ENCODE measurements at places on chromosomes 13 and 19. TPM values are rescaled to one million over a fixed set of nuclear protein-coding genes. Genes with fewer than 3 reads are reported as not detected.

DNA sequence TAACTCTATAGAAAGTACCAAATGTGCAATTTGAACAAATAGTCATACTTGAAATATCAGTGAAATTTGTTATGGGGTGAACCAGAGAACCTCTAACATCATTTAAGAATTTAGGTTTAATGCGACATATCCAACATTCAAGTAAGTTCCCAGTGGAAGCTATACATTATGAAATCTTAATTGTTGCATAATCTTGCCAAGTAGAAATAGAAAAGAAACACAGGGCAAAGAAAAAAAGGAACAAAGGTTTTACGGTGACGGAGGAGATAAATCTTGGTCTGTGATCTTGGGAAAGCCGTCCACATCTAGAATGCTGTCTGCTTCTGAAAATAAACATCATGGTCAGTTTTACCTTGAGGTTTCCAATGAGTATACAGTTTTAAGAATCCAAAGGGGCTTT is 445.7 kb downstream of the RFC3 start:
- H3K27ac ChIP-seq, result no peak overlapping the region
- H3K36me3 ChIP-seq, result no peaks in the 10 kb centered on the region
- H3K27me3 ChIP-seq, result no peaks in the 10 kb centered on the region

GRCh38 chr19:6723108-6723618 is 2.7 kb upstream of the C3 start:
- H3K27me3 ChIP-seq, result no peaks in the 10 kb centered on the region
- H3K4me3 ChIP-seq, result no peak overlapping the region
- peak overlapping the region; percentile 17 for H3K27ac ChIP-seq
- no peak for DNase-seq
- H3K36me3 ChIP-seq, result no peaks in the 10 kb centered on the region
- H3K4me1 ChIP-seq, result no peaks in the 10 kb centered on the region

GRCh38 chr19:54644056-54644455 is 13.8 kb downstream of the LILRB1 start:
- no peaks in the 10 kb centered on the region for H3K27me3 ChIP-seq
- no peak overlapping the region for H3K4me3 ChIP-seq
- DNase-seq, result peak; percentile 49
- no peaks in the 10 kb centered on the region for H3K36me3 ChIP-seq

DNA sequence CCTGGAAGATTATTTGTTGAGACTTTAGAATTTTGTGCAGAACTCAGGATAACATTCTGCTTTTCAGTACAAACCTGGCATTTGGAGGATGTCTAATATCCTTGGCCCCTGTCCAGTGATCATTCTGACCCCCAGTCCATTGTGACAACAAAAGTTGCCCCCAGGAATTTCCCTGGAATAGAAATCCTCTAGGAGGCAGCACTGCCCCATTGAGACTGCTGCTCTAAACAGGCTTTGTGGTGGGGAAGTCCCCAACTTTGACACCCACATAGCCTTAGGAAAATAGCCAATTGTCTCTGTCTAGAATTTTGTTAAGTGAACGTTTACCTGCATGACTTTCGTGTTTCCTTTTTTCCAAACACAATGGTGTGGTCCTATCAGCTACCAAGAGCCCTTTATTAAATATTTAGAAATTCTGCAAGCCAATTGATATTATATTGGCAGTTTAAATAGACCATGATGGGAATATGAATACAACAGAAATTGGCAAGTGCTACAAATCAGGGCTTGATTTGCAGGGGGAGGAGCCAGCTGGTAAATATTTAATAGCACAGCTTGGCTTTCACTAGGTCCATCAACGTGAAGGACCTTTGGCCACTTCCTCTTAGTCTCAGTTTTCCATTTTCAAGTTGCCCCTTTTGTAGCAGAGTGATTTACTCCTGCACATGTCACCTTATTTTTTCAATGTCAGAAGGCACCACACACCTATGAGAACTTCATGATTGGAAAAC is 451.7 kb downstream of the EFNB2 start:
- H3K27ac ChIP-seq, result peak overlapping the region; percentile 32
- no peak overlapping the region for H3K4me3 ChIP-seq
- no peaks in the 10 kb centered on the region for H3K36me3 ChIP-seq
- no peaks in the 10 kb centered on the region for H3K4me1 ChIP-seq
- H3K27me3 ChIP-seq, result no peaks in the 10 kb centered on the region

DNA sequence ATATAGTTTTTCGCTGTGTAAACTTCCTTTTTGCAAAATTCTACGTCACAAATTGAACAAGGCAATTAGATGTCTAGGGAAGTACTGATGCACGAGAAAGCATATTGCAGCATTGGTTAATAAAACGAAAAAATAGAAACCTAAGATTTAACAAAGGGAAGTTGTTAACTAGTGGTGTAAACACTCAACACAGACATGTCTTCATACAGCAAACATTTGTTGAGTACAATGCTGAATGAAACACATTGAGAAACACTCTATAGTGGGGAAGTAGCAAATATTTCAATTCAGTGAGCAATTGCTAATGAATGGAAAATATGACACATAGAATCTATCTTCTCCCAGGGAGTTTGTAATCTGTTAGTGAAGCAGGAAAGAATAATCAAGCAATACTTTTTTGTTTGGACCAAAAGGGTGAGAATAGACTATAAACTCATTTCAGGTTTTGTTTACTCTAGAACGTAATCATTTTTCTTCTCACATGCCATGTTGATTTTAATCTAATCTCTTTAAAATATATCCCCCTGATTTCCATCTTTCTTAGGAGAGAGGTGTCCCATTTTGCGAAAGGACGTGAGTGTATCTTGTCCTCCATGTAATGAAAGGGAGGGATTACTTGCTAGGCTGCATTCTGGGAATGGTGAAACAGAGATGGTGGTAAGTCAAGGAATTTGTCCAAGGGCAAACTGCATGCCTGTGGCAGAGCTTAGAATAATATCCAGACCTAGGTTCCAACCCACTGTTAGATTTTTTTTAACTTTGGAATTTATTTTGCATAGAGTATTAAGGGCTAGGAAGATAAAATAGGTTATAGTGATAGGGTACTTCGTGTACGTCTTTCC is 1.7 kb upstream of the ANKRD10 start:
- H3K27me3 ChIP-seq, result no peaks in the 10 kb centered on the region
- H3K27ac ChIP-seq, result peak overlapping the region; percentile 94
- DNase-seq, result no peak
- no peaks in the 10 kb centered on the region for H3K4me1 ChIP-seq

DNA sequence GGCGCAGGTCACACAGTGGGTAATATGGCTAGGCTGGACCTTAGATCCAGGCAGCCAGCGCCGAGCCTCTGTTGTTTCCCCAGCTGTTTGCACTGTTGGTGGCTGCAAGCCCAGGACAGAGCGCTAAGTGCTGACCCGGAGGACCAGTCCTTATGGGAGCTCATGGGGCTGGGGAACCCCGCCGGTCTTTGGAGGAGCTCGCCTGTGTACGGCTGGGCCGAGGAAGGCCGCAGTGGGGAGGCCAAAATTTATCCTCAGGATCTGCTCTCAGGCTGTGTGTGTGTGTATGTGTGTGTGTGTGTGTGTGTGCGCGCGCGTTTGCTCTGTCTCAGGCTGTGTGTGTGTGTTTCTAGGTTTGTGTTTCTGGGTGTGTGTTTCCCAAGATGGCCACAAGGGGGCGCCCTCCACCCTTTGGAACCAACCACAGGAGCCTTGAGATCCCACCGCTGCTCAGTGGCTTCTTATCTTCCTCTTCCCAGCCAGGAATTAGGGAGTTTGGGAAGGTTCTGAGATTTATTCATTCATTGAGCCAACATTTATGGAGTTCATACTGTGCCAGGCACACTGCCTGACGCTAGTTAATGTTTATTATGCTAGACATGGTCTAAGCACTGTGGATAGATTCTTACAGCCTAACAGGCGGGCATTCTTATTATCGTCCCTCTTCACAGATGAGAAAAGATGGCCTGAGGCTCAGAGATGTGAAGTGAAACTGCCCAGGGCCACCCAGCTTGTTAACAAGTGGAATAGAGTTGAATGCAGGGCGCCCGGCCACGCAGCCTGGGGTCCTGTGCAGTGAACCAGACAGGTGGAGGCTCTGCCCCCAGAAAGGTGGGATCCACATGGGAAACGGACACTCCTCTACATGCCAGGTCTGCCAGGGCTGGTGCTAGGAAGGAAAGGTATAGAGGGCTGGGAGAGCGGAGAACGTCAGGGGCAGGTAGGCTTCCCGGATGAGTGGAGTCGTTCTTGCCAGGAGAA is 13.0 kb downstream of the PGLYRP1 start:
- peaks cover 9% of the 10 kb centered on the region for H3K4me1 ChIP-seq
- peak; percentile 84 for DNase-seq
- H3K27me3 ChIP-seq, result no peaks in the 10 kb centered on the region
- H3K4me3 ChIP-seq, result no peak overlapping the region
- H3K27ac ChIP-seq, result no peak overlapping the region

DNA sequence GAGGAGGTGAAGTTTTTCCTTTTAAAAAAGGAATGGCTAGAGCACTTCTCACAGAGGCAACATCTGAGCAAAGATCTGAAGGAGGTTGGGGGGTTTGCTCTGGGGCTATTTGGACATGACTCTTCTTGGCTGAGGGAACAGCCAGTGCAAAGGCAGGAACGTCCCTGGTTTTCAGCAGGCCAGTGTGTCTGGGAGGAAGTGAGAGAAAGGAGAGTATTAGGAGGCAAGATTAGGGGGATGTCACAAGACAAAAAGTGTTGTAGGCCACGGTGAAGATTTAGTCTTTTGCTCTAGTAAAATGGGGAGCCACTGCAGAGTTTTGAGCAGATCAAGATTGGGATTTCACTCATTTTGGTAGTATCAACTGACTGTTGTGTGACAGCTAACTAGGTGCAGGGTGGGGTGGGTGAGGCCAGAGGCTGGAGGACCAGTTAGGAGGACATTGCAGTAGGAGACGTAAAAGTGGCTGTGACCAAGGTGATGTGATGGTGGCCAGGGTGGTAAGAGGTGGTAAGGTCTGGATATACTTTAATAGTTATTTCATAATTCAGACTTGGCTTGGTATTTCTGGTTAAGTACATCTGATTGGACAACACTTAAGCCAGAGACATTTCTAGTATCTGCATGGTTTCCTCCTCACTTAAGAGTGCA is 40.6 kb downstream of the WDFY2 start:
- DNase-seq, result no peak
- H3K27ac ChIP-seq, result no peak overlapping the region
- H3K36me3 ChIP-seq, result no peaks in the 10 kb centered on the region
- no peak overlapping the region for H3K4me3 ChIP-seq
- no peaks in the 10 kb centered on the region for H3K4me1 ChIP-seq
- H3K27me3 ChIP-seq, result no peaks in the 10 kb centered on the region

- H3K27me3 ChIP-seq, result no peaks in the 10 kb centered on the region
- peak overlapping the region; percentile 85 for H3K4me3 ChIP-seq
- peak; percentile 73 for DNase-seq
- no peaks in the 10 kb centered on the region for H3K36me3 ChIP-seq
- H3K27ac ChIP-seq, result peak overlapping the region; percentile 84
Observed at GRCh38 chr13:29594710-29595379, 643 bp downstream of the SLC7A1 start.

DNA sequence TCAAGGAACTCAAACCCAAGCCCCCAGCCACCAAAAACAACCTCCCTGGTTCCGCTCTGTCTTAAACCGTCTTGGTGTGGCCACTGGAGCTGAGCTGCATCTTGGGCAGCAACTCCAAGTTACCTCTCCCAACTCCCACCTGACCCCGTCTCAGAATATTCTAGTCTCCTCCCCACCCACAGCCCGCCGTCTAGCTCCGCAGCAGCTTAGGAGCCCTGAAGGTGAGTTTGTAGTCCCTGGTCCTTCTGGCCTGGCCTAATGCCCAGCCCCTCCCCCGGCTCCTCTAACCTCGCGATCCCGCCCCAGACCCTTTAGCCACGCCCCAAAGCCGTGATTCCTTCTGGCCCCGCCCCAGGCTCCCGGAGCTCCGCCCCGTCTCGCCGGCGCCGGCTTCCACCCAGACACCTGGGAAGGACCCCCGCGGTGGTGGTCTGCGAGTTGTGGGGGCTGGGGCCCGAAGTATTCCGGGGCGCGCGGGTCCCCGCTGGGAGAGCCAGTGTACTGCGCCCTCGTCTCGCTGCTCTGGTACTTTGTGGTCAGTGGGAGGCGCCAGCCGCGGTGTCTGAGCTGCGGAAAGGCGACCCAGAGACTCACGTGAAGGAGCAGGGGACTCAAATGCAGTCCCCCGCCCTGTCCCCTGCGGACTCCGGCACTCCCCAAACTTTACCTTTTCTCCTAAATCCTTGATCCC is 2.5 kb upstream of the LHB start:
- H3K27ac ChIP-seq, result no peak overlapping the region
- H3K4me1 ChIP-seq, result peaks cover 5% of the 10 kb centered on the region
- DNase-seq, result peak; percentile 71
- no peaks in the 10 kb centered on the region for H3K36me3 ChIP-seq
- H3K27me3 ChIP-seq, result no peaks in the 10 kb centered on the region
- H3K4me3 ChIP-seq, result peak overlapping the region; percentile 57

DNA sequence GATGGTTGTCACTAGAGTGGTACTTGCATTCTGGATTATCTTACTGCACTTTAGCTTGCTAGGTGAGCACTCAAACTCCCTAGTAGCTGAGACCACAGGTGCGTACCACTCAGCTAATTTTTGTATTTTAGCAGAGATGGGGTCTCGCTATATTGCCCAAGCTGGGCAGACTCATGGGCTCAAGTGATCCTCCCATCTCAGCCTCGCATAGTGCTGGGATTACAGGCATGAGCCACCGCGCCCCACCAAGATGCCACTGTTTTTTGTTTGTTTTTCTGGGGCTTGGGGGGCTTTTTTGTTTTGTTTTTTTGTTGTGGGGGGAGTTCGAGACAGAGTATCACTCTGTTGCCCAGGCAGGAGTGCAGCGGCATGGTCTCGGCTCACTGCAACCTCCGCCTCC is 17.8 kb downstream of the LYPD3 start:
- H3K4me1 ChIP-seq, result no peaks in the 10 kb centered on the region
- H3K27ac ChIP-seq, result no peak overlapping the region
- H3K36me3 ChIP-seq, result no peaks in the 10 kb centered on the region
- no peak for DNase-seq

- DNase-seq, result no peak
- H3K4me1 ChIP-seq, result no peaks in the 10 kb centered on the region
- no peak overlapping the region for H3K27ac ChIP-seq
- no peaks in the 10 kb centered on the region for H3K27me3 ChIP-seq
- H3K36me3 ChIP-seq, result no peaks in the 10 kb centered on the region
Observed at GRCh38 chr19:54534156-54534555, 31.5 kb downstream of the LAIR2 start.

- H3K4me3 ChIP-seq, result no peak overlapping the region
- H3K4me1 ChIP-seq, result no peaks in the 10 kb centered on the region
- no peaks in the 10 kb centered on the region for H3K27me3 ChIP-seq
- no peak for DNase-seq
Observed at GRCh38 chr13:32056316-32056715, 24.7 kb downstream of the FRY start.

DNA sequence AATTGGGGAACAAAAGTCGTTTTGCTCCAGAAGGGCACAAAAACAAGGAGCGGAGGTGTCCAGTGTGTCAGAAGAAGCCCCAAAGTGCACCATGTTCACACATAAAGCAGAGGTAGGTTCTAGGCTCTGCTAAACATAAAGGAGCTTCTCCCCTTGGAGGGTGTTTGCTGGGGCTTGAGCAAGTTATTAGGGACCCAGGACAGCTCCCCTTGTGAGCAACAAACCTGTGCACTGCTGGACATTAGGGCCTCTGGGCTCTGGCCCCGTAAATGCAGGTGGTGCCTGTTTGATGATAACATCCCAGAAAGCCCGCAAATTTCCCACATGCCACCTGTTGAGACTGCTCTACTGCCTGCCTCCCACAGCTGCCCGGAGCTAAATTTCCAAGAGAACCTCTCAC is 10.8 kb downstream of the RCN3 start:
- H3K4me3 ChIP-seq, result no peak overlapping the region
- H3K27me3 ChIP-seq, result no peaks in the 10 kb centered on the region
- H3K4me1 ChIP-seq, result peaks cover 3% of the 10 kb centered on the region
- no peak overlapping the region for H3K27ac ChIP-seq
- DNase-seq, result no peak

CABP5 gene
- total RNA-seq, result not detected

OR10H1 gene
- not detected for total RNA-seq

IFNL1 gene
- not detected for total RNA-seq

TLE2 gene
- total RNA-seq, result 4.6 TPM

HMGB1 gene
- 280 TPM for total RNA-seq

HIPK4 gene
- total RNA-seq, result not detected

TGFBR3L gene
- not detected for total RNA-seq

PRR20C gene
- not detected for total RNA-seq

CLEC17A gene
- total RNA-seq, result not detected

Measured in Peyer's patch (tissue), 4 donors.